ENCODE measurements at places on chromosomes 13 and 19.

DNA sequence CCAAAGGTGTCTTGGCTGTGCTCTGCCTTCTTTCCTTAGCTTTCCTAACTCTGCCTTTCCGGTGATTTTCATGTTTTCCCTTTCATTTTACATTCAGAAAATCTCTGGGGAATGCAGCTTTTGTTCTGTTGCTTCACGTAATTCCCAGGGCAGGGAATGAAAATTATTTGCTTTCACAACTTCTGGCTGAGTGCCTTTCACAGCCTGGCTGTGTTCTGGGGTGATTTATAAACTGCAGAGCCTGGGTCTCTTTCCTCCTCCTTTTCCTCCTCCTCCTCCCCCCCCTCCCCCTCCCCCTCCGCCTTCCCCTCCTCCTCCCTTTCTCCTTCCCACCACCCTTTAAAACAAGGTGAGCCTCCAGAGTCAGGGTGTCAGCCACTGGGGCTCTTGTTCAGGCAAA, 84.3 kb downstream of the RNASEH2B start:
- DNase-seq: no peak

DNA sequence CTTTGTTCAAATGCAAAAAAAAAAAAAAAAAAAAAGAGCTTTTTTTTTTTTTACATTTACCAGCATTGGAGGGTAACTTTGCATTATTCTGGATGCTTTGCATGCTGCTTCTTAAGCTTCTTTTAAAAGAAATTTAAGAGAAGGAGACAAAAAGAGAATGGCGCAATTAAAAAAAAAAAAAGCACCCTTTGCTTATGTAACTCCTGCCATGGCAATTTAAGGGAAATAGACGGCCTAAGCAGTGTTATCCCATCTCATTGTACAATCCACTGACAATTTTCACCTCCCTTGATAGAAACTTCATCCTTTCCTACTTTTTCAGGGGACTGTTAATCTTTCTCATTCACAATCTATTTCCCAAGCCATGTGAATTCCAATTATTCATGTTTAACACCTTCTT, 129.8 kb downstream of the KCTD12 start:
- DNase-seq: no peak

GRCh38 chr19:3073931-3074595, 11.8 kb upstream of the TLE5 start:
- DNase-seq: peak; percentile 18

DNA sequence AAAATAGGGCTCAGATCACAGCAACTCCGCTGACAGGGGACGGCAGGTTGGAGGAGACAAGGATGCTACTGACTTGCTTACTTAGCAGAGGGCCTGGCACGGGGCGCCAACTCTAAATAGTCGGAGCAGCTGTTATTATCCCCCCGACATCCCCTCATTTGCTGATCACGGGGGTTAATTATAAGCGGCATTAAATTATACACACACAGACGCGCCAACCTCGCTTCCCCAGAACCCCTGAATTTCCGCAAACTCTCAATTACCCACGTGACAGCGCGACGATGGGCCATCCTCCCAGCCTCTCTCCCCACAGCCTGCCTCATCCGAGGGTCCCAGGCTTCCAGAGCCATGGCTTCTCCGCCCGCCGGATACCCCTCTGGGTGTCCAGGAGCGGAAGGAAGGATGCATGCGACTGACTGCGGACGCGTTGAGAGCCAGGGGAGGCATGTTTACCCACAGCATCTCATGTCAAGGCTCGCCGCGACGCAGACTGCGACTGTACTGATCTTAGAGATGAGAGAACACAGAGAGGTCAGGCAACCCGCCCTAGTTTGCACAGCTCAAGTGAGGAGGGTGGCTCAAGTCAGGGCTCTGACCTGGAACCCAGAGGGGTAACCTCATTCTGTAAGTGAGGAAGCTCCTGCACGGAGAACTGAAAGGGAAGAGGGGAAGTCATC, 5.7 kb downstream of the PTPRS start:
- DNase-seq: no peak

- no peak for DNase-seq
Measured at GRCh38 chr13:50198508-50198907, 183.3 kb downstream of the KCNRG start.

DNA sequence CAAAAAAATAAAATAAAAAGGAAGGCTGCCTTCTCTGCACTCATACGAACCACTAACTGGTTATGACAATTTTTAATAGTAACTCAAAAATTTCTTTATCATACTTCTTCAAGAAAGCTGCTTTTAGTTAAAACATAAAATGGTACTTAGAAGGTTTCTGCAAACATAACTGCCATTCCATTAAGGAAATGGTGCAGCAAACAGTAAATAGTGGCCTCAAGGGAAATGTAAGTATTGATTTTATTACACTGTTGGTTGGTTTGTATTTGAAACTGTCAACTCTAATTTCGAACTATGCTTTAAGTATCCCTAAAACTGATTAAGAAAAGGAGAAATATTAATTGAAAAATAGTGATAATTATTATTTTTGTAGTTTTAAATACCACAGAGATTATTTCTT, 278.0 kb downstream of the DACH1 start:
- DNase-seq: no peak
